Panc1 (cell line): ENCODE measurements at places on chromosomes 6 and 20.

DNA sequence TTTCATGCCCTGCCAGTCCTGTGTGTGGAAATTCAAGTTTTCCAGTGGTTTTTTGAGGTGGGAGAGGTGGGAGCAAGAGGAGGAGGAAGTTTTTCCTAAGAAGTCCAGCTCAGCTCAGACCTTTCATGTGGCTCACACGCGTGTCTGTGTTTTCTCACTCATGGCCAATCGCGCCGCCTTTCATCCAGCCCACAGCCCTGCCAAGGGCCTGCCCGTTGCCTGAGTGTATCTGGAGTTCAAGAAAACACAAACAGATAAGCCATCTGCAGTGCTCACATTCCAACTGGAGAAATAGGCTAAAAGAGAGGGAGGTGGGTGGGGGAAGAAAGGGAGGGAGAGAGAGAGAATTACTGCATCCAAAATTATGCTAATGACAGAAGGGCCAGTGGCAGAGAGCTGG lies 12.6 kb upstream of the MPC1 start:
- DNase-seq: no peak

DNA sequence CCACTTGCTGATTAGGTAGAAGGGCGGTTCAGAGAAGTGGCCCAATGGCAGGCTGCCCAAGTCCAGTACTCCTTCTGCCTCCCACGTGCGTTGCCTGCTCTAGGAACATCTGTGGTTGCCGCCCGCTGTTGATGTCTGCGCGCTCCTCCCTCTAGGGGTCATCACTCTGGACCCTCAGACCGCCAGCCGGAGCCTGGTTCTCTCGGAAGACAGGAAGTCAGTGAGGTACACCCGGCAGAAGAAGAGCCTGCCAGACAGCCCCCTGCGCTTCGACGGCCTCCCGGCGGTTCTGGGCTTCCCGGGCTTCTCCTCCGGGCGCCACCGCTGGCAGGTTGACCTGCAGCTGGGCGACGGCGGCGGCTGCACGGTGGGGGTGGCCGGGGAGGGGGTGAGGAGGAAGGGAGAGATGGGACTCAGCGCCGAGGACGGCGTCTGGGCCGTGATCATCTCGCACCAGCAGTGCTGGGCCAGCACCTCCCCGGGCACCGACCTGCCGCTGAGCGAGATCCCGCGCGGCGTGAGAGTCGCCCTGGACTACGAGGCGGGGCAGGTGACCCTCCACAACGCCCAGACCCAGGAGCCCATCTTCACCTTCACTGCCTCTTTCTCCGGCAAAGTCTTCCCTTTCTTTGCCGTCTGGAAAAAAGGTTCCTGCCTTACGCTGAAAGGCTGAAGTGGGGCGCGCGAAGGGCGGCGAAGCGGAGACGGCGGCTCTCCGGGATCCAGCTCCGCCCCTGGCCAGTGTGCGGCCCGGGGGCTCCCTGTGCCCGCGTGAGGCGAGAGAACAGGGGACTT lies 8.5 kb downstream of the TRIM15 start:
- DNase-seq: no peak

DNA sequence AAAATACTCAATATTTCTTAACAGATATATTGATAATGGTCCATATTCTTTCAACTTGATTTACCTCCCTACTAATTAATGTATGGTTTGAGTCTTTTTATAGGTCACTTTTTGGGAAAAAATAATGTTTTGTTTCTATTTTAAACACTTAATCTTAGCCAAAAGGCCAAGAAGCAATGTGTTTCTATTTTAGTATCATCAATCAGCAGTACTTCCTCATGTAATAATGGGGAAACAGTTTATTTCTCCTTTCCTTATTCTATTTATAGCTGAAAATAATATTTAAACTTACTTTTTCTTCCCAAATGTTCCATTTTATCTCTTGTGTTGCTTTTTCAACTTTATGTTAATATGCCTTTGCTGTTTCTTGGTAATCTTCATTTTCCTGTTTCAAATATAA lies 295.1 kb downstream of the ALDH8A1 start:
- DNase-seq: no peak

GRCh38 chr20:35005463-35005961 lies 49.8 kb downstream of the MYH7B start:
- no peak for DNase-seq

DNA sequence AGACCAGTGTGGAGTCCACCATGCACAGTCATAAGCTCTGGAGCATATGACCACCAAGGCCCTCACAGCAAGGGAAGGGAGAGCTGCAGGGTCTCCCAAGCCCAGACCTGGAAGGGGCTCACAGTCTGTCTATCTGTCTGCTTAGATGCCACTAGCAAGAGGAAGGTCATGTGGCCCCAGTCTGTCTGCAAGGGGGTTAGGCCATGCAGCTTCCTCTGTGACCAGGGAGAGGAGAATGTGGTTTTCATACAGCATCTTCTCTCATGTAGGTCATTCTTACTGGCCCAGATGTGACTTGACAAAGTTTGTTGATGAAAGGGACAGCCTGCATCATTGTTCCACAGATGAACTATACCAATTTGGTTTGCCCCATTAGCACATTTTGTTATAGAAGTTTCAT lies 260.8 kb downstream of the FARS2 start:
- no peak for DNase-seq

DNA sequence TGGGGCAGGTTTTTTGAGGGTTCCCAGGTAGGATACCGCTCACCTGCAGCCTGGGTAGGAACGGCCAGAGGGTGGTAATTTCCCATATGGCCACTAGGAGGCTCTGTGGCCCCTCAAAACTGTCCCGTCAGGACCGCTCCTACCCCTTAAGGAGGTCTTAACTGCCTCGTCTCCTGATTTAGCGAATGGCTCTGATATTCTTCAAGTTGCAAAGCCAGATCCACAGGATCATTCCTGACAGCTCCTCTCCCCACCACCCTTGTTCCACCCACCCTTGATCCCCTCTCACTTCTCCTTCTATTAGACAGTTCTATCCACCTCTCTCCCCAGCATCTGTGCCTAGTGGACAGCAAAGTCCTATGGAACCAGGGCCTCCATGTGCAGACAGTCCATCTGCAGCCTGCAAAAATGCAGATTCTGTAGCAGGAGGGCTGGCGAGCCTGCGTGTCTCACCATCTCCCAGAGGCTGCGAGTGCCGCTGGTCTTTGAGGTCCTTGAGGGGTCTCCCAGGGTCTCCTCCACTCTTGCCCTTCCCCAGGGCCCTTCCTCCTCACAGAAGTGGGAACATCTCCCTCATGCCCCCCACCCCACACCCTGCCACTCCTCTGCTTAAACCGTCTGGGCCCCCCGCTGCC lies 34.3 kb upstream of the ZBP1 start:
- DNase-seq: peak; percentile 48

DNA sequence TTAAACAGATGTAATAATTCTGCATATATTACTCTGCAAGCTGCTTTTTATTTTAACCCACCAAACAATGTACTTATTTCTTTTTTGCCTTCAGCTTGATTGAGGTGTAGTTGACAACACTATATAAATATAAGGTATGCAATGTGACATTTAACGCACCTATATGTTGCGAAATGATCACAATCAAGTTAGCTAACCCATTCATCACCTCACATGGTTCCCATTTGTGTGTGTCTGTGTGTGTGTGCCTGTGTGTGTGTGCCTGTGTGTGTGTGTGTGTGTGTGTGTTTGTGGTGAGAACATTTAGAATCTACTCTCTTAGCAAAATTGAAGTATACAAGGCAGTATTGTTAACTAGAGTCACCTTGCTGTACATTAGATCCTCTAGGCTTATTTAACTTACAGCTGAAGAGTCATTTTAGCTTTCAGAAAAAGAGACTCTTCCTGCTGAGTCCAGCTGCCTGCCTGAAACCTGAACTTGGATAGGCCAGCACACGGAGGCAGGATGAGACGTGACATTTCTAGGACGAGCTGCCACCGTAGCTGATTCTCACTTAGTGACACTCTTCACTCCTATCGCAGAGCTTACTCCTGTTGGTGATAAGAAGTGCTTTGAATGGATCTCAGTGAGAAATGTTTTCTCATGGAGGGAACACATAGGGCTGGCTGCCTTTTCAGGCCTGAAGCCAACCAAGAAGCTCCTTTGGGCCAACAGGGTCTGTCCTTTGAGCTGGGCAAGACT lies 126.5 kb upstream of the RIPOR2 start:
- DNase-seq: no peak

DNA sequence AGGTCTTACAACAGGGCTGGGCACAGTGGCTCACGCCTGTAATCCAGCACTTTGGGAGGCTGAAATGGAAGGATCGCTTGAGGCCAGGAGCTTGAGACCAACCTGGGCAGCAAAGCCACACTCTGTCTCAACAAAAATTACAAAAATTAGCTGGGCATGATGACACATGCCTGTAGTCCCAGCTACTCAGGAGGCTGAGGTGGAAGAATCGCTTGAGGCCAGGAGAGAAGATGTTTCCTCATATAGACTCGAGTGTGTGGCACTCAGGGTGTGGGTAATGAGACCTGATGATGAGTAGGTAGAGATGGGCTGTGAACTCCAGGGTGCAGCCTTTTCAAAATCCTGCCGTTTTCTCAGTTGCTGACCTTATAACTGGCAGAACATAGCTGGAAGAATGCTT lies 125.3 kb upstream of the FOXO3 start:
- DNase-seq: no peak

- no peak for DNase-seq
Measured at GRCh38 chr6:52418606-52419005, 1.5 kb upstream of the EFHC1 start.

DNA sequence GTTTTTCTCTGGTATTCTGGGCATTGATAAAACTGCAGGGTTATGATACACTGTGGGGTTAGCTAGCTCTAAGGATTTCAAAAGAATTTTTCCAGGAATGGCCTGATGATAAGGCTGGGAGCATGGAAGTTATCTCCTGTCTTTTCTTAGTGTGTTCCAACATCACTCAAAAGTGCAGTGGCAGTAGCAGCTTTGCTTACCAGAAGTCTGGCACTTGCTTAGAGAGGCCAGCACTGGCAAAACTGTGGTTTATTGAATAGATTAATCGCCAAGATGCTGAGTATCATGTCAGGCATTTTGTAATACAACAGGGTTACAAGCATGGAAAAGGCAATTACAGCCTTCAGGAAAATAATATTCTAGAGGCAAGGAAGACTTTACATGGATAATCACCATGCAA lies 719.5 kb upstream of the GJE1 start:
- no peak for DNase-seq

- DNase-seq: no peak
Measured at GRCh38 chr6:106106276-106107042, 20.3 kb downstream of the PRDM1 start.

- no peak for DNase-seq
Measured at GRCh38 chr6:4441981-4442434, 306.6 kb upstream of the ECI2 start.

- DNase-seq: no peak
Measured at GRCh38 chr20:20188647-20189046, 136.3 kb downstream of the CFAP61 start.

GRCh38 chr6:5937169-5937909 lies 69.4 kb downstream of the NRN1 start:
- DNase-seq: no peak

DNA sequence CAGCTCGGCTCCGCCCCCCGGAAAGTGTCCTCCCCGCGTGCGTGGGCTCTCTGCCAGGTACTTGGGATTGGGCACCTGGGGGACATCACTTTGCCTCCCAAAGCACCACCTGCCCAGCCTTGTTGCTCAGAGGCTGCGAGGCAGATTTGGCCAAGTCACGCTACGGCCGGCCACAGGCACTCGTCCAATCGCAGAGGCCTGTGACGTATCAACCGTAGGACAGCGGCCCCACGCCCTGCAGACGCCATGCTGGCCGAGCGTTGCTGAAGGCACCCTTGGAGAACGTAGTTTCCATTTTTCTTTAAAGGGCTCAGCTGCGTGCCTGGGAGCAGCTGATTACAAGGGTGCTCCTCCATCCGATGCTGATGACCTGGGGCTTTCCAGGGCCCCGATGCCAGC lies 3.1 kb downstream of the NTSR1 start:
- DNase-seq: no peak

DNA sequence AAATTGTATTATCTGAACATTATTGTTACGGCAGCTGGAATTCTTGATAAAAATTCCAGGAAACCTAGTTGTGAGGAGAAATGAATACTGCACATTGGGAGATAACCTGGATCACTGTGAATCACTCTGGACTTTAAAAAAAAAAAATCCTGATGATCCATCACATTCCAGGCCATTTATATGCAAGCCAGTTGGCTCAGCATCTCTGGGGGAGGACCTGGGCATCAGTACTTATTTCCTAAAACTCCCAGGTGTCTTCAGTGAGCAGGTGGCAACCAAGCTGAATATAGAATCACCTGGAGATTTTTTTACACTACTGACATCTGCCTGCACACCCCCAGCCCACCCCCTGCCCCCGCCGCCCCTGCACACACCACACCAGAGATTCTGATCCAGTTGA lies 39.1 kb upstream of the SIRT5 start:
- no peak for DNase-seq

GRCh38 chr6:132830334-132830751 lies 16.0 kb downstream of the RPS12 start:
- no peak for DNase-seq

GRCh38 chr6:135895231-135895911 lies 43.9 kb downstream of the PDE7B start:
- no peak for DNase-seq

DNA sequence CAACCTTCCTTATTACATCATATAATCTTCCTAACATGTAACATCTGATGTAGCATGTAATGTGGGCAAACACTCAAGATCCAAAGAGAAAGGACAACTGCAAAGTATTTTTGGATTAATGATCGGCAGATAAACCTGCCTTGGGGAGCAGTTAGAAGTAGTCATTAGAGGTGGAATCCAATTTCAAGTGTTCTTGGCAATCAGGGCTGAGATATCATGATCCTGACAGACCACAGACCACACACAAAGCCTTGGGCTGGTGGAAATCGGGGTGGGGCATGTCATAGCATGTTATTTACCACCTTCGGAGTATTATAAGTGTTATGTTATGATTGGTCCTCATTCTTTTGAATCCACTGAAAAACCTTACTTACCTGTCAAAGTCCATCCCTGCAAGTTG lies 16.3 kb downstream of the NCOA5 start:
- no peak for DNase-seq

DNA sequence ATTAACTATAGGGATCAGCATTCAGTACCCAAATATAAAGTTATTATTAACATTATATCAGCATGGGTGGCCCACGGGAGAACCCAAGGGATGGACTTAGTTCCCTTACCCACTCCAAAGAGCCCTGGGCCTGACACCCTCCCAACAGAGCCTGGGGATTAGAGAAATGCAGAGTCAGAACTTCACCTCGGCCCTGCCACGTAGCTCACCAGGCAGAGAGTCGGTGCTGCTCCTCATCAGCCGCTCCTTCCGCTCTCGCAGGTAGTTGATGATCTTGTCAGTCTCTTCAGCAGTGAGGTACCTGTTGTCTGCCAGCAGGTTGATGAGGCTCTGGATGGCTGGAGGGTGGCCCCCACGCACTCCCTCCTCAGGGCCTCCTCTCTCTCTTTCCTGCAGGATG lies 26.6 kb downstream of the NCOA5 start:
- DNase-seq: no peak

DNA sequence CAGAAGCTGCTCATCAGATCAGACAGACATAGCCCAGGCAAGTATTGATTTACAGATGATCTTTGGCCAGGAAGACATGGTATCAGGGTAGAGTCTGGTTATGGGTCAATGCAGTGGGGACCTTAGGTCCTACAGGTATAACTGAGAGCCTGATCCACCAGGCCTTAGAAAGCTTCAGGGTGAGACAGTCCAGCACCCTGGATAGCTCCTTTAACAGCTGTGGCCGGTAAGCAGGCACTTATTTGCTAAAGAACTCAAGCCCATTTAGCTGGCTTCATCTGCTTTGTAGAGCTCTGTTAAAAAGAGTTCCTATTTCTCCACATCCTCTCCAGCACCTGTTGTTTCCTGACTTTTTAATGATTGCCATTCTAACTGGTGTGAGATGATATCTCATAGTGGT lies 39.6 kb downstream of the ESR1 start:
- no peak for DNase-seq

- DNase-seq: no peak
Measured at GRCh38 chr6:46407246-46407645, 84.0 kb downstream of the RCAN2 start.
